CD4-positive, alpha-beta T cell treated with Interleukin-15 for 1 hour (primary cell): ENCODE measurements at places on chromosomes 6 and 20.

GRCh38 chr6:151291722-151292059 is 51.9 kb downstream of the AKAP12 start:
- DNase-seq = no peak

DNA sequence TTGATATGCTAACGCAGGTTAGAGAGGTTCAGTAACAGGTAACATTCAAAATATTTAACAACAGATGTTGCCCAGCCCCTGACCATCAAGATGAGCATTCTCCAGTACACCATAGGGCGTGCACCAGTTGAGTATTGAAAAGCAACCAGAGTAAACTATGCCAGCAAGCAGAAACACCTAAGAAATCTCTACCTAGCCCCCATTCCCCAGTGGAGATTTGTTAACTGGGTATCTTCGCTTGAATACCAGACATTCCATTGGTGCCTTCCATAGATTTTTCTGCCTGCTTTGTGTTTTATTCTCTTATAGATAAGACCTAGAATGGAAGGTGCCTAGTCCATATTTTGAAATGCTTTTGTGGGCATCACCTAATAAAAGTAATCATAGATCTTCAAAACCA is 623.9 kb downstream of the KIF16B start:
- DNase-seq = no peak

DNA sequence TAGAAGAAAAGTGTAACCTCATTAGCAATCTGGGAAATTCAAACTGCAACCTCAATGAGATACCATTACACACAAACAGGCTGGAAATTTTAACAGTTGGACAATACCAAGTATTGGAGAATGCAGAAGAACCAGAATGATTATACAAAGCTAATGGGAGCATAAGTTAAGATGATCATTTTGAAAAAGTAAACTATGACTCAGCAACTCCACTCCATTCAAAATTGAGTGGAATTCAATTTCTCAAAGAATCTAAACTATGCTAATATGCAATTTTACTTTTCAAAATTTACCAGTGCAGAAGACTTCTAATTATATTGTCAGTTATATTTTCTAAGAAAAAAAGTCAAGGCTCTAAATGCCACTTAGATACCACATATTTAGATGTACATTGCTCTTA is 17.2 kb downstream of the GPLD1 start:
- no peak for DNase-seq

- no peak for DNase-seq
Measured at GRCh38 chr6:154649721-154650120, 83.5 kb upstream of the SCAF8 start.

DNA sequence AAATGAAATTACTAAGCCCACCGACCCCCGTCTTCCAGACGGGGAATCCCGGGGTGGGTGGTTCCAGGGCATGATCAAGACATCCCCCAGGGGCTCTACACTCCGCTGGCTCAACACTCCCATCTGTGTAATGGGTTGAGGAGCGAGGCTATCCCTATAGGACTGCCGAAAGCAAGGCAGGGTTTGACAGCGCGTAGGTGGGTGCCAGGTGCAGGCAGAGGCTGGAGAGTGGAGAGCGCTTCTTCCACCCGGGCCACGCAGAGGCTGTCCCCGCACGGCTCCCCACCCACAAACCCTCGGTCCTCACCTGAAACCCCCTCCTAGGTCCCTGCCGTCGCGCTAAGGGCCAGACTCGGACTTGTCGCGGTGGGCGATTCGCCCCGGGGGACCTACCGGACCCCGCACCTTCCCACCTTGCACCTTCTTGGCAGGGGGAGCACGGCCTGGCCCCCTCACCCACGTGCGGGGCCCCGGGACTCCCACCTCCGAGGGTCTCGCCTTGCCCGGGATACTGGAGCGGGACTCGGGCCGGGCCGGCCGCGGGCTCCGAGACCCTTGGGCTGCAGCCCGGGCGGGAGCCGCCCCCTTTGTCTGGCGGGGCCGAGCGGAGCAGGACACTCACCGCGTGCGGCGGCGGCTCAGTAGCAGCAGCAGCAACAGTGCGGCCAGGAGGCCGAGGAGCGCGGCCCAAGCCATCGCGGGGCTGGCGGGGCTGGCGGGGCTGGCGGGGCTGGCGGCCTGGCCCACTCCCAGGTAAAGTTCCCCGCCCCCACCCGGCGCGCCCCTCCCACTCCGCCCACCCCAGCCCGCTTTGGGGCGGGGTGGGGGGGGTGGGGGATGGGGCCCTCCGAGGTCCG is at the start of gene PTGIS:
TSS of gene PTGIS (minus strand) at position 717 of the 857 bp plus-strand sequence. CDS start at position 696, 21 bp downstream.
- DNase-seq = no peak

DNA sequence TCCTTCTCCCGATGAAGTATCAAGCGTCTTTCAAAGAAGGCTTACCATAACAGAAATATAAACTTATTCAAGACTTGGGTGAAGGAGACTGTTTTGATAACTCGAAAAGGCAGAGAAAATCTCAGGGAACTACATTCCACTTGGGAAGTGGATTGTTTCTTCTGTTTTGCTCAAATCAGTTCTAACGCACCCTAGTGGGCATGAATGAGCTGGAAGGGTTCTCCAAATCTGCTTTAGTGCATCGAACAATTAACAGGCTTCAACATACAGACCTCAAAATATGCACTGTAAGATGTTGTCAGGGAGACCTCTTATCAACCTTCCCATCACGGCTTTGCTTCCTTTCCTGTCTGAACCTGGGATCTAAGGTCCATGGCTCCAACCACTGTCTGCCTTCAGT is 392.5 kb downstream of the CD83 start:
- DNase-seq = no peak

GRCh38 chr6:117502580-117502979 is 20.1 kb downstream of the DCBLD1 start:
- no peak for DNase-seq

DNA sequence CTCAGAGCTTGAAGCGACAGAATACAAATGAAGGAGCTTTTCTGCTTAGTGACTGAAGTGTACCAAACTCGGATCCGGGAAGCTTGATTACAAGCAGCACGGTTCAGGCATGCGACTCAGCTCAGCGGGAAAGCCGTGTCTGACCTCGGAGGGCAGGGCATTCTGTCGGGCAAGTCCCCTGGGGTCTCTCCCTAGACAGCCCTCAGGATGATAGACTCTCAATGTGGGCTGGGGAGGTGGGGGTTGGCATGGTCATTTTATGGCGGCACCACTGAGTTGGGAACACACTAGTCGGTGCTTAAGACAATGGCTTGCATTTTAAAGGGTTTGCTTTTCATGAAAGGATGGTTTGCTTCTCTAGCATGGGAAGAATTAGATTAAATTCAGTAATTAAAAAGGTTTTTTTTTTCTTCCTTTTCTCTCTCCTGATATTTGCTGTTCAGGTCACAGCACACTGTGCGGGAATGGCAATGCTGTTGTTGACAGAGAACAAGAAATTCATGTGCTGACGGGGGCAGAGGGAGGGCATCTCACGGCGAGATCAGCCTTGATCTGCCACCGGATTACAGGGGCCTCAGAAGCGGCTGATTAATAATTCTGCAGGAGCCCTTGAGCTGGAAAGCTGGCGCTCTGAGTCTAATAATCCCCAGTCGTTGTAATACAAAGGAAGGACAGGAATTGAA is 80.7 kb upstream of the TRAF3IP2 start:
- no peak for DNase-seq

DNA sequence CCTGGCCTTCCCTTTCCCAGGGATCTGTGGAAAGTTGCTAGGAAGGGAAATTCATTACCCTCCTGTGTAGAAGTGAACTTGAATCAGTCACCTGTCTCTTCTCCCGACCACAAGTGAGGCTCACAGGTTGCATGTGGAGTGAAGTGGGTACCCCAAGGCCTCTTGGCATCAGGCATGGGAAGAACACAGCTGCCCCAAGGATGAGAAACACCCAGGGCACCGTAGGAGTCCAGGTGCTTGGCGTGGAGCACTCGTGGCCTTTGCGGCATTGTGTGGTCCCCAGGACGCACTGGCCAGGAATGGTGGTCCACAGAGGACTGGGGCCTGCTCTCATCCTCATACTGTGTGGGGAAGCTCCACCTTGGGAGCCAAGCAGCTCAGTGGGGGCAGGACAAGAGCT is 47.5 kb upstream of the VSX1 start:
- no peak for DNase-seq

- peak; percentile 1 for DNase-seq
Measured at GRCh38 chr6:170013815-170014214, 262.4 kb downstream of the ERMARD start.

DNA sequence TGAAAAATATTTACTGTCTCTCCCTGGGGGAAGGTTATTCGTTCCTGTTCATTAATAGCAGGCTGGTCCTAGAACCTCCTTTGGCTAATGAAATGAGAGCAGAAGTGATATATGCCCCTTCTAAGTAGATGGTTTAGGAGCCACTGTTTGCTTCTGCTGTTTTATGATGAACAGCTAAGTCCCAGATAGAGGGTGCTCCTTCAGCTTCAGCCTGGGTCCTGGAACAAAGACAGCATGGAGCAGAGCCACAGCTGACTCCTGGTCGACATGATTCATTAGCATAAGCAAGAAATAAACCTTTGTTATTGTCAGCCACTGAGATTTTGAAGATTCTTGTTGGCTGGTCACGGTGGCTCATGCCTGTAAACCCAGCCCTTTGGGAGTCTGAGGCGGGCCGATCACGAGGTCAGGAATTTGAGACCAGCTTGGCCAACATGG is 47.8 kb upstream of the ARMC2 start:
- DNase-seq = no peak

GRCh38 chr6:100457311-100457990 is 7.3 kb downstream of the SIM1 start:
- no peak for DNase-seq

GRCh38 chr20:45041464-45042337 is 59.2 kb downstream of the KCNS1 start:
- no peak for DNase-seq

- no peak for DNase-seq
Measured at GRCh38 chr6:3124667-3125066, 6.2 kb downstream of the BPHL start.

- no peak for DNase-seq
Measured at GRCh38 chr6:114007516-114007915, 36.6 kb upstream of the HDAC2 start.

GRCh38 chr20:34762031-34762555 is 57.9 kb downstream of the TP53INP2 start:
- no peak for DNase-seq

DNA sequence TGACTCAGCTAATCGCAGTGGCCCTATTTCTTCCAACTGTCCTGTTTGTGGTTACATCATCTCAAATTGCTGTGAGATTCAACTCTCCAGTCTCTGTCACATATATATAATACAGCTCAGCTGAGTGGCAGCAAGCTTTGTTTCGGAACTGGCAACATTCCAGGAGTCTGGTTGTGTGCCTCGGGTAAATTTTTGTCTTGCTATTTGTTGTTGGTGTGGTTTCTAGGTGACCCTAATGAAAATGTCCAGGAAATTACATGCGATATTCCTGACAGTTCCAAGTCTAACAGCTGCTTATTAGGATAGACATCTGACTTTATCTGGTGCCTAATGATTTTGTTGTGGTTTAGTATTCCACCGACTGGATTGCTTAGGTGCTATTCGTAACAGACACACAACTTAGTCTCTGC is 581.8 kb downstream of the CD109 start:
- DNase-seq = no peak

DNA sequence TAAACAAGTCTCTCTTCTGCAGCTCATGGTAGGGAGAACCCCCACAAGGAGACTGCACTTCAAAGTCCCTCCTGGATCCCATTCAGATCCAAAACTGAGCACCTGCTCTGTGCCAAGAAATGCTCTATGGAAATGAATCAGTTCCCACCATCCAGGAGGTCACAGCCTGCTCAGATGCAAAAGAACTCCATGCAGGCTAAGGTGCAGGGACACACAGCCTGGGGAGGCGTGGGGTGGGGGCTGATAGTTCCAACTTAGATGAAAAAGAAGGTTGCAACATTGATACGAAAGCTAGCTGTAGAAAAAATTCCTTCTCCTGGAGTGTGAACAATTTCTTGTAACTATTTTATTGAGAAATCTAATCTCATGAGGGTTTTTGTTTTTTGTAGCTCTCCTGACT is 111.0 kb upstream of the TMEM170B start:
- DNase-seq = no peak

GRCh38 chr20:39066471-39067242 is 104.5 kb downstream of the DHX35 start:
- no peak for DNase-seq

DNA sequence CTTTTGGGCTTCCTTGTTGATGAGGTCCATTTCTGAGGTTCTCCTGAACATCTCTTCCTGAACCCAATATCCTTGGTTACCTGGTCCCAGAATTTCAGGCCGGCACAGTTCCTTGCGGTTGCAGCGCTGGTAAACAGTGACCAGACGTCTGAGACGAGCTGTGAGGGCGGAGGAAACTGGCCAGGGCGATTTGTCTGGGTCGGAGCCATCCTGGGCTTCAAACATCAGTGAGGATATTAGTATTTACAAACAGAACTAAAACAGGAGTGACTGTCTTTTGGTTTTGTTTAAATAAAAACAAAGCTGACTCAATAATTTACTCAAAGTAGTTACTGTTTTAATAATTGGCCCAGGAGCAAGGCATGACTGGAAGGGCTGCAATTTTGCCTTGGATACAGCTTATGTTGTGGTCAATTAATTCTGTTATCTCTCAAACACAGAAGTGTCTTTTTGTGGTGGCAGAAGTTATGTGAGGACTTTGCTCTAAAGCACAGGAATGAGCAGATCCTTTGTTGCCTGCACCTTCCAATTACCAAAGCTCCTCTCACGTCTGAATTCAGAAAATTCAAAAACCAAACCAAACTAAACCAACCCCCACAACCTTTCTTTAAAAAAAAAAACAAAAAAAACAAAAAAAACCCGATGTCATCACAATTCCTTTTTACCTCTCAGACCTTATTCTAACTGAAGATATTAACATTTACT is 58.7 kb upstream of the EMILIN3 start:
- DNase-seq = no peak

DNA sequence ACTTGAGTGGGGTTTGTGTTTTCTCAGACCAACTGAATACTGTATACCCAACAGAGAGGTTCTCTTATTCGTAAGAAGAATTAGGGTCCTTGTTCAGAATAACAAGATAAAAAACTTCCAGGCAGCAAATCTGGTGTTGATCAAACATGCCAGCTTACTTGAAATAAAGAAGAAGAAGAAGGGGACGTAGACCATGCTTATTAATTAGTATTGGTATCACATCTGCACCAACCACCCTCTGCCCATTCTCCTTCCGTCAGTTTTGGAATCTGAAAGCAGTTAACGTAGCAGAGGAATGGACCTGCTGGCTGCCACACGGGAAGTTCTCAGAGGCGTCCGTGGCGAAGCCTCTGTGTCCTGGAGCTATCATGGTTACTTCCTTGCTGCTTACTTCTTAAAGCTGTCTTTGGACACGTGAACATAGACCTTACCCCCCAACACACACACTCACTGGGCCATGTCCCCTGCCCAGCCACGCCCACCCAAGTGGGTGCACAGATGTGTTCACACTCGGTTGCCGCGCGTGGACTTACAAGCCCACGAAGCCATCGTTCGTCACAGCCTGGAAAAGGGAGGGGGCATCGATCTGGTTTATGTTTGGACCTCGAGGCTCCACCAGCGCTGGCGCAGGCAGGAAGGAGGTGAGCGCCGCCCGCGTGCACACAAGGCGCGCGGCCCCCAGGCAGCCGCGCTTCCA is 4.1 kb upstream of the DLL1 start:
- no peak for DNase-seq
